Activated CD4-positive, alpha-beta T cell treated with anti-CD3 and anti-CD28 coated beads, Interleukin-2, Interleukin-4, amounts not matched to agents 100 ng/mL and 50 ng/mL, durations not matched to agents 16 hours and 8 hours (primary cell): ENCODE measurements at places on chromosomes 1 and 21.

DNA sequence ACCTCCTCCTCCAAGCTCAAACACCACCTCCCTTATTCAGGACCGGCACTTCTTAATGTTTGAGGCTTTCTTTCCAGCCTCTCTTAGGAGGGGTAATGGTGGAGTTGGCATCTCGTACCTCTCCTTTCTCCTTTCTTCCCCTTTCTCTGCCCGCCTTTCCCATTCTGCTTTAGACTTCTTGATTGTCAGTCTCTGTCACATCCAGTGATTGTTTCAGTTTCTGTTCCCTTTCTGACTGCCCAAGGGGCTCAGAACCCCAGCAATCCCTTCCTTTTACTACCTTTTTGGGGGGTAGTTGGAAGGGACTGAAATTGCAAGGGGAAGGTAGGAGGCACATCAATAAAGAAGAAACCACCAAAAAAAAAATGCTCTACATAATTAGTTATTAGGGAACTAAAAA lies 5.6 kb downstream of the ELK4 start:
- no peak for DNase-seq

DNA sequence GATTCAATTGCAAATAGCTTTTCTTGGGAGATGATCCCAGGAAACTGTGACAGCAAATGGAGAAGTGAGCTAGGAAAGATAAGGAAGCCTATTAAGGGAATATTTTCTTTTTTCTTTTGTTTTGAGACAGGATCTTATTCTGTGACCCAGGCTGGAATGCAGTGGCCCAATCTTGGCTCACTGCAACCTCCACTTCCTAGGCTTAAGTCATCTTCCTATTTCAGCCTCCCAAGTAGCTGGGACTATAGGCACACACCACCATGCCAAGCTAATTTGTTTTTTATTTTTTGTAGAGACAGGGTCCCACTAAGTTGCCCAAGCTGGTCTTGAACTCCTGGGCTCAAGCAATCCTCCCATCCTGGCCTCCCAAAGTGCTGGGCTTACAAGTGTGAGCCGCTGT lies 433.7 kb downstream of the RPS6KC1 start:
- no peak for DNase-seq

DNA sequence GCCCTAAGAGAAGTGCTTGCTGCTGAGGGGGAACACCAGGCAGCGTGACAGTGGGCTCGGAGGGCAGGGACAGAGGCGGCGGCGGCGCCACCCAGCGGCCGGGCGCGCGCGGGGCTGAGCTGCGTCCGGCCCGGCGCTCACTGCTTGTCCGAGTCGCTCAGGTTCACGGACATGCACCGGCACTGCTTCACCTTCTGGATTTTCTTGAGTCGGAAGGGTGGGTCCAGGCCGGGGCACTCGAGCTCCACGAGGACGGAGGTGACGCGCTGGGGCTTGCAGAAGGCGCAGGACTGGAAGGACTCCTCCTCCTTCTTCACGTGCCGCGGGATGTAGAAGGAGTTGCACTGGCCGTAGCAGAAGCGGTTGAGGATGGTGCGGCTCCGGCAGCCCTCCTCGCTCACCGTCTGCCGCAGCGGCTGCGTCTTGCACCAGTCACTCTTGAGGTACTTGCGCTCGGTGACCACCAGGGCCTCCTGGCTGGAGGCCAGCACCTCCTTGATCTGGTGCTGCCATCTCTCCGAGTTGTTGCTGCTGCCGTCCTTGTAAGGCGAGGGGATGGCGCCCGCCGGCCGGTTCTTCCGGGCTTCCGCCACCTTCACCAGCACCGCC lies 119.0 kb downstream of the GREM2 start:
- DNase-seq, result no peak

DNA sequence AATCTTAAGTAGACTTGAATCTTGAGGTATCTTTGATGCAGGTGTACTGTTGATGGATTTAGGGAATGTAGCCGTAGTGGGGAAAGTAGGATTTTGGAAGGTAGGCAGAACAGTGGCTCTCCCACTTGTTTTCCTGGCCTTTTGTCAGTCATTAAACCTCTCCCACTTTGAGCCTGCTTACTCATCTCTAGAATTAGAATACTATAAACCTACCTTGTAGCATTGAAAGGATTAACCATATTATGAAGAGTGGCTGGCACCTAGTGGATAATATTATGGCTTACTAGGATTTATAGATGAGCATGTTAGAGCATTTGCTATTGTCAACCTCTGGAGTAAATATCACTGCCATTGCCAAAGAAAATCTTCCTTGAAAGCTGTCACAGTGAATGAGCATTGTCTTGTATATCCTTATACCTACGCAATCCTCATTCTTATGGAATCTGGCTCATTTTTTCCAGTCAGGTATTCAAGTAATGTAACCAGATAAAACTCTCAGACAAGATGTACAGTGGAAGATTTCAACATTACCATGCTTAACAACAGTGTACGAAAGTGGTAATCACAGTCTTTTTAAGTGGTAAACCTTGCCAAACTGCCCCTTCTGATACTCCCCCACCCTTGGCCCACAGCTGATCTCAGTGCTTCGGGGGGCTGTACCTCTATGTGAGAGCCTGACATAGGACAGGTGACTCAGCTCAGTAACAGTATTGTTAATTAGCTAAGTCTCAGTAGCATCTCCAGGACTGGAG lies 44.4 kb downstream of the SH3GLB1 start:
- no peak for DNase-seq

- DNase-seq, result no peak
Measured at GRCh38 chr1:150484431-150484830, 2.8 kb upstream of the TARS2 start.

DNA sequence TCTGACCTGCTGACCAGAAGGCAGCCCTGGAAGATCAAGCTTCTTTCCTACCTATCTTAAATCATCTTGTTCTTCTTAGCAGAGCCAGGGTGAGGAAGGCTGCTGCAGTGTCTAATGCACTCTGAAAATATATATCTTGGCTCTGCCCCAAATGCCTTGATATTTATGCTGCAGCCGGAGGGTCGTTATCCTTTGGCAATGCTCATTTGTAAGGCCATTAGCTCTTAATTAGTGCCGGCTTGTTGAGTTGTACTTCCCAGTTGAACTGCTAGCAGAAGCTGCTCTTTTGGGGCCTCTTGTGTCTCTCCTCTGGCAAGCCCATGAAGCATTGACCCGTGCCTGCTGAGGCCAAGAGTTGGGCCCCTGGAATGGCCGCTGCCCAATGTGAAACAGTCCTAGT lies 4.2 kb upstream of the GNL2 start:
- no peak for DNase-seq

DNA sequence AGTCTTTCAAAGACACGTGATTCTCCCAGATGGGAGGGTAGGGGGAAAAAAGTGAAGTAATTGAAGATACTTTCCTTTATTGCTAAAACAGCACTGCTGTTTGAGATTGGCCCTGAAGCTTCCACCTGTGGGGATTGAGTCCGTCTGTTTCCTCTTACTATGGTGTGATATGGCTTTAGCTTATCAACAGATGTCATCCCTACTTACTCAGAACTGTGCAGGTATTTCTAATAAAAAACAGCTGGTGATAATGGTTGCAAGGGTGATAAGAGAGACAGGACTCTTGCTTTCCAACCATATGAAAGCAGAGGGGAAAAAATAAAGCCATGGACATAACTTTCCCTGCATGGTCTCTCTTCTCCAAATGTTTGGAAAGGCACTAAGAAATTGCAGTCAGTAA lies 41.7 kb upstream of the C8B start:
- no peak for DNase-seq

- DNase-seq, result no peak
Measured at GRCh38 chr1:75396745-75397144, 214.2 kb downstream of the SLC44A5 start.

DNA sequence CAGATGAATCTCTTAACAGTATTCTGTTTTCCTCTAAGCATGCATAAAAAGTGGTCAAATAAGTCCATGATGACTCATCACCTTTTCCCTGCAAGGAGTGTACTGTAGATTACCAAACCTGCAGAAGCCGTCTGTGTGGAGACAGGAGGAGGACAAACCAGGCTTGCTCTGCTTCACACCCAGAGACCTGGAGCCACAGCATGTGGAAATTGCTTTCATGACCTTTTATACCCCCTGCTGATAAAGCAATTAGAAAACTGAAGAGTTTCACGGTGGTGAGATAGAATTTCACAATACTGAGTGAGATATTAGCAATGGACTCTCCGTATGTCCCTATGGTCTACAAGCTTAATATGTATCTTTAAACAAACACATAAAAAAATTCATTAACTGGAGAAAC lies 9.4 kb downstream of the CORT start:
- no peak for DNase-seq

DNA sequence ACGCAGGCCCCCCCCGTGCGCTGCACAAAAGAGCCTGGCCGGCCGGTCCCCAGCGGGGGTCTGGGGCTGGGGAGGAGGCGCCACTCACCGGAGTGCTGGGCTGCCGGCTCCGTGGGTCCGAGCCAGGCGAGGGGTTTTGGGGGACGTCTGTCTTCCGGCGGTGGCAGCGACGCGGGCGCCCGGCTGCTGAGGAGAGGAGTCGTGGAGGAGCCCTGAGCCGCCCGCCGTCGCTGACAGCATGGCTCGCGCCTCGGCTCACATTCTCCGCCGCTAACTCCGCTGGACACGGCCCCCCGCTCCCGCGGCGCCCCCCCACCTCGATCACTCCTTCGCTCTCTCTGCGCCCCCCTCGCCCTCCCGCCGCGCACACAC lies 649 bp downstream of the AHDC1 start:
- DNase-seq, result no peak

DNA sequence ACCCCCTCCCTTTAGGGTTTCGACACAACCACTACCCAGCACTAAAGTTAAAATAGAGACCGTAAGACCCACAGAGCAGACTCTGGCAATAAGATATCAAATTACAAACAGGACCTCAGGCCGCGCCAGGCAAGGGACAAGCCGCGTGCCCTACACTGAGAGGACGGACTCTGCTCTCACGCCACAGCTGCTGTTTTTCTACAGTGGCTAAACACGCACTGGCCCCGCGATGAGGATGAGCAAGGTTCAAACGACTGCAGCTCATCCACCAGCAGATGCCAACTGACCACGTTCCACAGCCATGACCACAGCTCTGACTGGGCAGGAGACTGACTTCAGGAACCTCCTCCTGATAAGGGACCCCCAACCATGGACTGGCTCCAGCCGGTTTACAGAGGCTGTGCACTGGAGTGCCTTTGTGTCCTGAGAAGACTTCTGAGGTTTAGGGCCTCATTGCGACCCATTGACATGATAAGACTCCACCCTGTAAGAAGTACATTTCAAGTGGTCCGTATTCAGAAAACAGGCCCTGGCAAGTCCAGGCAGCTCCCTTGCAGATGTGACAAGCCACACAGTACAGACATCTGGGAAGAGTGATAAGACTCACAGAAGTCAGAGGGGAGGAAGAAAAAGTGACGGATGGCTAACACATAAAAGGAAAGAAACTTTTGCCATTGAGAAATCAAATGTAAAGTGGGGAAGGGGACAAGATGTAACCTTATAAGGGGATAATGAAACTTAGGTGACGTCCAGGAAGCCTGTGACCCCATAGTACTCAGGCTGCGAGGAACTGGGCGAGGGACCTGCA lies 1.5 kb upstream of the KRTAP10-6 start:
- DNase-seq, result no peak

DNA sequence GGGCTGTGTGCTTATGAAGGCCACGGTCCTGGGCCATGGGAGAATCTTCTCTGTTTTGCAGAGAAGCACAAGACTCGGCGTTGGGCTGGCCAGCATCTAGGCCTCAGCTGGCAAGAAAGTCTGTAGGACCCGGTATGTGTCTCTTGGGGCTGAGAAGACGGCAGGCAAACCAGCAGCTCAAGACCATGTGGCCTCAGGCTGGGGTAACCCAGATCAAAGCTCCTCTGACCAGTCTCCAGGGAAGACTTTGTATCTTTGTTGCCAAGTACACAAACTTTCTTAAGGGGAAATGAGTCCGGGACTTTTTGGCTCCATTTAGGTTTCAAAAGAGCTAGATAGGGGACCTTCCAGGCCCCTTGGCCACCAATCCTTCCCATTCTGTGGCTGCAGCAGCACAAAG lies 60.1 kb downstream of the PTP4A2 start:
- no peak for DNase-seq

GRCh38 chr1:97143236-97143882 lies 421.8 kb downstream of the PTBP2 start:
- DNase-seq, result no peak

DNA sequence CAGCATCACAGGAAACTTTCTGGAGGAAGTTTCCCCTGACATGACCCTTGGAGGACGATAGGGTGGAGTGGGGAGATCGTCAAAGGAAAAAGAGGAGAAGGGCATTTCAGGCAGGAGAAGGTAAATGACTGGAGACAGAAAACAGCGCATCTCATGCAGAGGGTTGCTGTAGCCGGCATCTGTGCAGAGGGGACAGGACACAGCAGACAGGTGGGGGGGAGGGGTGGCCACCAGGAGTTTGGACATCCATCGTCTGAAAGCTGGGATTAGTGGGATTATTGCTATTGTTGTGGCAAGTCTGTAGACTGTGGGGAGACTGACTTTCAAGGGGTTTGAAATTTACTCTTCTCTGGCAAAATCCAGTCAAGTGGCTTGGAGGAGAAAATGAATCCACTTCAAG lies 463.9 kb downstream of the OMA1 start:
- no peak for DNase-seq

GRCh38 chr1:8567146-8567545 lies 249.2 kb downstream of the SLC45A1 start:
- DNase-seq, result peak; percentile 25

DNA sequence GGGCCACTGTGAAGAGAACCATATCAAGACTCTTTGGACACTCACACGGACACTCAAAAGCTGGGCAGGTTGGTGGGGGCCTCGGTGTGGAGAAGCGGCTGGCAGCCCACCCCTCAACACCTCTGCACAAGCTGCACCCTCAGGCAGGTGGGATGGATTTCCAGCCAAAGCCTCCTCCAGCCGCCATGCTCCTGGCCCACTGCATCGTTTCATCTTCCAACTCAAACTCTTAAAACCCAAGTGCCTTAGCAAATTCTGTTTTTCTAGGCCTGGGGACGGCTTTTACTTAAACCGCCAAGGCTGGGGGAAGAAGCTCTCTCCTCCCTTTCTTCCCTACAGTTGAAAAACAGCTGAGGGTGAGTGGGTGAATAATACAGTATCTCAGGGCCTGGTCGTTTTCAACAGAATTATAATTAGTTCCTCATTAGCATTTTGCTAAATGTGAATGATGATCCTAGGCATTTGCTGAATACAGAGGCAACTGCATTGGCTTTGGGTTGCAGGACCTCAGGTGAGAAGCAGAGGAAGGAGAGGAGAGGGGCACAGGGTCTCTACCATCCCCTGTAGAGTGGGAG lies 36.3 kb upstream of the TDRD10 start:
- no peak for DNase-seq
